Right lobe of liver (tissue), 6 donors: ENCODE measurements at places on chromosomes 12 and 14.

GRCh38 chr12:111361073-111361716, 7.7 kb downstream of the PHETA1 start:
- no peak for DNase-seq

DNA sequence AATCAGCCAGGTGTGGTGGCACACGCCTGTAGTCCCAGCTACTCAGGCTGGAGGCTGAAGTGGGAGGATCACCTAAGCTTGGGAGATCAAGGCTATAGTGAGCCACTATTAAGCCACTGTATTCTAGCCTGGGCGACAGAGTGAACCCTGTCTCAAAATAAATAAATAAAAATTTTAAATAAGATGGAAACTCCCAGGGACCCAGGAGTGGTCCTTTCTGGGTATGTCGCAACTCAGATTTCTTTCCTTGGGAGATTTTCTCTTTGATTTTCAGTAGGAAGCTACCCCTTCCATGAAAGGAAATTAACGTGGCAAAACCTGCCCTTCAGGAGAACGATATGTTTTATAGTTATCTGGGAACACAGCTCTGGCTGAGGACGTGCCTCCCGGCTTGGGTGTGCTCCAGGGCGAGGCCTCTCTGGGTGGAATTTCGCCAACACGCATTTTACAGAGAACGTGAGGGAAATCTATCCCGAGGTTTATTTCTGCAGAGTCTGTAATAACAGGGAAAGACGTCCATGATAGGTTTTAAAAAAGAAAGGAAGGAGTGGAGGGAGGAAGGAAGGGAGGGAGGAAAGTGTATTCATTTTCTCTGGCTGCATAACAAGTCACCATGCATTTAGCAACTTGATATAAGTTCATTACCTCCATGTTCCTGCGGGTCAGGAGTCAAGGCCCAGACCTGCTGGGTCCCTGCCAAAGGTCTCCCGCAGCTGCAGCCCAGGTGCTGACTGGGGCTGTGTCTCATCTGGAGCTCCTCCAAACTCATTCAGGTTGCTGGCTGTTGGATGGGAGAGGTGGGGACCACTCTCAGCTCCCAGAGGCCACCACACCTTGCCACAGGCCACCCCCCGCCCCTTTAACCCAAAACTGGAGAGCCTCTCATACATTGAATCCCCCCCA, 80.6 kb upstream of the GSC start:
- DNase-seq = no peak

DNA sequence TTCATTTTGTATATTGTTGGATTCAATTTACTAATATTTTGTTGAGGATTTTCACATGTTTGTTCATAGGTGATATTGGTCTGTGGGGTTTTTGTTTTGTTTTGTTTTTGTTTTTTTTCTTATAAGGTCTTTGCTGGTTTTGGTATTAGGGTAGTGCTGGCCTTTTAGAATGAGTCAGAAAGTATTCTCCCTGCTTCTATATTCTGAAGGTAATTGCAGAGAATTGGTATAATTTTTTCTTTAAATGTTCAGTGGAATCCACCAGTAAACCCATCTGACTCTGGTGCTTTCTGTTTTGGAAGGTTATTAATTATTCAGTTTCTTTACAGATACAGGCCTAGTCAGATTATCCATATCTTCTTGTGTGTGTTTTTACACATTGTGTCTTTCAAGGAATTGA, 8.9 kb downstream of the TOGARAM1 start:
- no peak for DNase-seq

DNA sequence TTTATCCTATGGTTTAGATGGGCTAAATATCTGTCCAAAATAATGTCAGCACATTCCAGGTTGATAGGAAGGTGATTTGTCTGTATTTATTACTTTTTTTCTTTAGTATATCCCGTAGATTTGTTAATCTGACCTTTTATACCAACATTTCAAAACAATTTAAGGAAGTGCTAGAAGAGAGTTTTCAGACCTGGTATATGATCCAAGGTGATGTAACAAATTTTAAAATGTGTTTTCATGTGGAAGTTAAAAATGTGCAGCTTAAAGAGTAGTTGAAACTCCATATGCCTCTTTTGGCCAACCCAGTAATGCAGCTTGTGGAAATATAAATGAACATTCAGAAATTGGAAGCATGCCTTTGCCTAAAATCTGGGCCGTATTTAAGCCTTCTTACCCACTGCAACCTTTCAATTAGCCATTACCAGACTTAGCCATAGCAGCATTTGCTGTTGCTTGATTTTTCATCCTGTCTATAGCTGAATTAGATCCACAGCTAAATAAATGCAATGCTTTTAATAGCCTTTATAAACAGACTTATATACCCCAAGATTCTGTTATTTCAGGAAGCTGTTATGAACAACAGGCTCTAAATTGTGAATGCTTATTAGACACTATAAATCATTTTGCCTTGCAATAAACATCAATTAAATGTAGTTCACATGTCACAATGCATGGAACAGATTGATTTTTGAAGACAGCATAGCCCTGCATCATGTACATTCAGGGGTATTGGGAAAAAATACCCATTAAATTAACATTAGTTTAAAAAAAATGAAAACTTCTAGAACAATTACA, 271.2 kb downstream of the PDZRN4 start:
- DNase-seq = no peak

DNA sequence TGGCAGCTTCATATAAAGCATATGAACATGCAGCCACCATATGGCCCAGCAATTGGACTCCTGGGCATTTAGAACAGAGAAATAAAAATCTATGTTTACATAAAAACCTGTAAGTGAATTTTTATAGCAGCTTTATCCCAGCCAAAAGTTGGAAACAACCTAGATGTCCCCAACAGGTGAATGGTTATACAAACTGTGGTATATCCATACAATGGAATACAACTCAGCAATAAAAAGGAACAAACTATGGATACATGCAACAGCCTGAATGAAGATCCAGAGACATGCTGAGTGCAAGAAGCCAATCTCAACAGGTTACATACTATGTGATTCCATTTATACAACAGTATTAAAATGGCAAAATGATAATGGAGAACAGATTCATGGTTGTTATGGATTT, 3.7 kb downstream of the TMTC1 start:
- DNase-seq = no peak

GRCh38 chr14:70061108-70061507, 127.6 kb downstream of the SLC8A3 start:
- DNase-seq = no peak

GRCh38 chr14:101903111-101903561, 61.2 kb upstream of the DYNC1H1 start:
- DNase-seq = no peak

- DNase-seq = no peak
Measured at GRCh38 chr14:40221428-40221827, 789.2 kb upstream of the FBXO33 start.

GRCh38 chr12:58470266-58471010, 449.9 kb downstream of the LRIG3 start:
- DNase-seq = no peak

GRCh38 chr12:70849265-70849960, 71.1 kb downstream of the PTPRR start:
- no peak for DNase-seq

GRCh38 chr14:102580550-102581110, 11.8 kb upstream of the RCOR1 start:
- no peak for DNase-seq

DNA sequence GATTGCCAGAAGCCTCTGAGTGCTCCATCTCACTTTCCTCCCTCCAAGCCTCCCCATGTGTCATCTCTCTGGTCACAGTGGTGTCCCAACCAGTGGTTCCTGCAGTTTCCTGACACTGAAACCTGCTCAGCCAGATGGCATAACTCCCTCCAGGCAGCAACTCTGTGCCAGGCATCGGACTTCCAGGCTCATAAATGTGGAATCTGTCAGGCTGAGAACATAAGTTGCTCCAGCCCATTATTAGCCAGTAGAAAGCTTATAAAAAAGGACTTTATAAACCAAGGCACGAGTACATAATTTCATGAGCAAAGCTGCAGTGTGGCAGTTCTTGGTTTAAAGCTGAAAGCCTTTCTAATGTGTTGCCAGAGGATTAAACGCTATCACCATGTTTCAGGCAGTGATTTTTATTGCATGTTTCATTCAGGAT, 194.3 kb downstream of the DACT1 start:
- no peak for DNase-seq

DNA sequence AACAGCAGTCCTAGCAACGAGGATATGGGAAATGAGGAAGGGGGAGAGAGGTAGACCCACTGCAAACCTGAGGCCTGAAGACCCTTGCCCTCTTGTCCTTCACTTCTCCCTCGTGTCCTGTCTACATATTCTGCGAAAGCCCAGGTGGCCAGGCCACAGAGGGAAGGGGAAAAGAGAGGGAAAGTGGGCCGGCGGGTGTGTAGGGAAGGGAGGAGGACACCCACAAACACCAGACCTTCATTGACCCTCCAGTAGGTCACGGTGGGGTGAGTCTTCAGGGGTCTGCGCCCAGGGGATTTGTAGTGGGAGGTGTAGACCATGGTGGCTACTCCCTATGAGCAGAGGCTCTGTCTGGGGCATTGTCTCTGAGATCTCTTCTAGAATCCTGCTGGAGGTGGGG, 3.8 kb downstream of the FAIM2 start:
- DNase-seq = no peak

DNA sequence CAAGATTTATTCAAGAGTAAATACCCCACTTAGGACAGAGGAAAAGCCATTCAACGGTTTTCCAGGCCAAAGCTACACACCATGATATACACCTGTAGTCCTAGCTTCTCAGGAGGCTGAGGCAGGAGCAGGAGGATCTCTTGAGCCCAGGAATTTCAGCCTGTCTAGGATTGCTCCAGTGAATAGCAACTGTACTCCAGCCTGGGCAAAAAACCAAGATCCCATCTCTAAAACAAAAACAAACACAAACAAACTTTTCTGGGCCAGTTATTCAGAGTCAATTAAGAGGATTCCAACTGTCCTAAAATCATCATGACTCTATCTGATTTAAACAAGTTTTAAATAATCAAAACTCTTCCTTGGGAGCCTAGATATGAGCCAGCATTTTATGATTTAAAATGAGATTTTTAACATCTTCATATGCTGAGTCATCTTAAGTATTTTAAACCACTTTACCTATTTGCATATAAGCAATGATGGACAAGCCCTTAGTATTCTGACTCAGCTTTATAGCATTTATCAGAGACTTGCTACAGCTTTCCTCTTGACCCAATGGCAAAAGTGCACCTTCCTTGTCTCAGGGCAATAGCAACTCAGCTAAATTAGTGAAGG, 77.1 kb downstream of the KCNMB4 start:
- DNase-seq = no peak

DNA sequence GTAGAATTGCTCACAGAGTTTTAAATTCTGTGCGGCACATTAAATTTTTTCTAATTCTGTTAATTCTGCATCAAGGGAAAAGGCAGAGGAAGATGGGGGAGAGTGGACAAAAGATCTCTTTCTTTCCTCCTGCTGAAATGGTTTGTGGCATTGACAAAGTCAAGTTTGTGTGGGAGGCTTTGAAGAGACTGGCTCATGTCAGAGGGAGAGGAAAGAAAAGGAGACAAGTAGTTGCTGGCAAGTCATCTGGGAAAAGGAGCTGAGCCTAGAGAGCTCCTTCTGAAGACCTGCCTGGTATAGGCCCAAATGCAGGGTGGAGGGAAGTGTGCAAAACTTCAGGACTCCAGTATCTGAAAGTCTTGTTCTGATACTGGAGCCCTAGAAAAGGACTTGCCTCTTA, 36.3 kb downstream of the TTLL5 start:
- DNase-seq = no peak

DNA sequence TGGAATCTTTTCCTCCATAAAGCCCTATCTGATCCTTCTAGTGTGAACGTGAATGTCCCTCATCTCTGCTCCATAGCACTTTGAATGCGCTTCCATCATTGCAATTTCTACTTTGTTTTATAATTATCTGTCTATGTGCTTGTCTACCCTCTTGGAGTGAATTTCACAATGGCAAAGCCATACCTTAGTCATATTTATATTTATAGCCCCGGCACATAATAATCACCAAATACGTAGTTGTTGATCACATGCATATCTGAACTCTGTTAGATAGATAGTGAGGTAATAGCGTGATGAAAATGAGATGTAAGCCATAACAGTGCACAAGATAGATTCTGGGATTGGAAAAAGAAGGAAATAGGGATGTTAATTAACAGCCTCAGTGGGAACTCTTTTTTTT, 55.2 kb downstream of the MSRB3 start:
- DNase-seq = no peak

GRCh38 chr12:58368001-58368400, 426.6 kb downstream of the ATP23 start:
- DNase-seq = no peak

DNA sequence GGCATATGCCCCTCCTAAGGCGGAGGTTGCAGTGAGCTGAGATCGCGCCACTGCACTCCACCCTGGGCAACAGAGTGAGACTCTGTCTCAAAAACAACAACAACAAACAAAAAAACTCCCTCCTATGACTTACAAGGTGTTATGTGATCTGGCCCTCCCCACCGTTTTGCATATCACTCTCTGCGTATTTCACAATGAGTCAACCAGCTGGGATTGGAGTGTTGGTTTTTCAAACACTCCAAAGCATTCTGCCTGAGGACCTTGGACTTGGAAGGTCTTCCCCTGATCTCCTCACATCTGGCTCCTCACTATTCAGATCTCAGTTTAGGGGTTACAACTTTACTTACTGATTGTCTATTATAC, 14.0 kb downstream of the MANSC1 start:
- DNase-seq = peak; percentile 52

DNA sequence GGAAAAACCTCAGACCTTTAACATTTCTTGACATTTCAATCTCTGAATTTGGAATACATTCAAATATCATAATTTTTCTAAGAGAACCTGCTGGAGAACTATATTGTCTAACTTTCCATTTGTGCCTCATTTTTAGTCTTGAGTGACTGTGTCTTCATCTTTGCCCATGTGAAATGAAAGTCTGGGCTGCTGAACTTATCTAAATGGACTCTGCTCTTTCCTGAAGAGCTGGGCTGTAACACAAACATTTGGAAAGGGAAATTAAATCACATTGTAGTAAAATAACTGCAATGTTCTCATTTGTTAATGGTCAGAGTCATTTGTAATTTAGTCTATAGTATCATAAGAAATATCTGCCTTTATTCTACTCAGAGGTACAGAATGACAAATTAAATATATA, 373.1 kb downstream of the LRIG3 start:
- DNase-seq = no peak
